ENCODE measurements at places on chromosomes 4 and X.

DNA sequence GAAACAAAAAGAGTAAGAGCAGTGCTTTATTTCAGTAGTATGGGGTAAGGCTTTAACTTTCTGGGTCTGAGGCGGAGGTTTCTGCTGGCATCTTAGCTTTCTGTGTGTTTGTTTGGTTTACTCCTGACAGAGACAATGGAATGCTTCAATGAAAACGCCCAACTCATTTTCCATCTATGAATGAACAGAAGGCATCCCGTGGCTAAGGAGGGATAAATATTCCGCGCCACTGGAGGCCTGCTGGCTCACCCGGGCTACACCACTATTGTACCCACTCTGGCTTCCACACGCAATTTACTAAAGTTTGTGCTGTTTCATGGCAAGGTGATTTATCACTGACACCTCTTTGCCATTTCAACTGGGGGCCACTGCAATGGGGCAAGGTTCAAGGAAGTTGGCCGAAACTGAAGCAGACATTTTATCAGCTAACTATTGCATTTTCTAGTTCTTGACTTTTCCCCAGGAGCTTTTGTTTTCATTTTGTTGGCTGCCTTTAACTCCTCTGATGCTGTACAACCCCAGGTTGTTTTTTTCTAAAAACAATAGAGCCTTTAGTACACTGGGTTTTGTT, 32.8 kb upstream of the PPARGC1A start:
- no peak for DNase-seq

- no peak for DNase-seq
These were observed 12.9 kb downstream of the NHSL2 start for GRCh38 chrX:71923516-71923915.

GRCh38 chr4:7867191-7867590, 72.5 kb downstream of the AFAP1 start:
- no peak for DNase-seq

DNA sequence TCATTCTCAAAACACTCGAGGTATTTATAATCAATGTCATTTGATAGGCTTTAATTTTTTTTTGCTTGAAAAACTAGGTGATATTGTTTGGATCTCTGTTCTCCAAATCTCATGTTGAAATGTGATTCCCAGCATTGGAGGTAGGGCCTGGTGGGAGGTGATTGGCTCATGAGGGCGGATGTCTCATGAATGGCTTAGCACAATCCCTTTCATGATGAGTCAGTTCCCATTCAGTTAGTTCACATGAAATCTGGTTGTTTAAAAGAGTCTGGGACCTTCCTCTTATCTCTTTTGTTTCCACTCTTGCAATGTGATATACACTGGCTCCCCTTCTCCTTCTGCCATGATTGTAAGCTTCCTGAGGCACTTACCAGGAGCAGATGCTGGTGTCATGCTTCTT, 638.7 kb downstream of the DMD start:
- no peak for DNase-seq

DNA sequence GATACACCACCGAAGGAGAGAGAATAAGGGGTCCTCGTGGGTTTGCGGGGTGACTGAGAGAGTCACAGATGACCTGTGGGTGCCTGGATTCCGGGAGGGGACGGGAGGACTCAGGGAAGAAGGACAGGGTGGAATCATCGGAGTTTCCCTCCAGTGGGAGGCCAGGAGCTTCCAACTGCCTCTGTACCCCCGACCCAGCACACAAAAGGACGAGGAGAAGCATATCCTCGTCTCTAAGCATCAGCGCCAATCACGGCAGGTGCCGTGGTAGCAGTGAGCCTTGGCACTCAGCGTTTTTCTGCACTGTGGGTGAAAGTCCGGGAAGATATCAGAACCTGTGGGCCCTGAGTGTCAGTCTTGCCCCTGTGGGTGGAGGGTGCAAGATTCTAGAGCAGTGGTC, 62.0 kb downstream of the ASMT start:
- no peak for DNase-seq

GRCh38 chrX:6778544-6779503, 243.9 kb upstream of the VCX3A start:
- no peak for DNase-seq

DNA sequence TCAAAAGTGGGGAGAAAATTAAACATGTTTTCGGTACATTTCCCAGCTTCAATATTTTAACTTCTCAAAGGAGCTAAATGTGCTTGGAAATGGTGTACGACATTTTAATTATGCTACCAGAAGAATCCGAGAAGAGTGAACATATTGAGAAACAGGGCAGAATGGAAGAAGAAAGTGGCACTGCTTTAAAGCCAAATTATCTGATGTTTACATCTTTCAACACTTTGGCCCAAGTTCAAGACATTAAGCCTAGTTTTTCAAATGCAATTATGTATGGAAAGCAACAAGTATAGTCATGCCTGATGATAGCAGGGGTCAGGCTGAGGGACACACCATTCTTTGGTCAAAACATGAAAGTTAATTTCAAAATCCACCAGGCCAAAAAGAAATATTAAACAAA, 577.9 kb upstream of the ZFP42 start:
- no peak for DNase-seq
